Activated CD8-positive, alpha-beta memory T cell treated with anti-CD3 and anti-CD28 coated beads for 36 hours (primary cell): ENCODE measurements at places on chromosomes 16 and 17. TPM values are rescaled to one million over a fixed set of nuclear protein-coding genes. Genes with fewer than 3 reads are reported as not detected.

Gene DNASE1L2
- 1.4 TPM for total RNA-seq

Gene BLMH
- total RNA-seq = 75.6 TPM

Gene TBC1D3E
- not detected for total RNA-seq

Gene VAC14
- total RNA-seq = 40.3 TPM

Gene C16orf96
- total RNA-seq = 0.11 TPM

Gene ALG1
- total RNA-seq = 43.8 TPM

Gene SRCIN1
- 0.06 TPM for total RNA-seq

Gene SKAP1
- 52.8 TPM for total RNA-seq

Gene ACOX1
- total RNA-seq = 28.4 TPM

Gene ZFP3
- 2.7 TPM for total RNA-seq

Gene HBA1
- total RNA-seq = not detected

Gene CXCL16
- total RNA-seq = 1.6 TPM

Gene CPNE7
- 7.0 TPM for total RNA-seq

Gene CDH8
- total RNA-seq = not detected

Gene NGFR
- total RNA-seq = not detected

Gene KCTD19
- 1.5 TPM for total RNA-seq

Gene PLK1
- 65.0 TPM for total RNA-seq

Gene BLTP2
- total RNA-seq = 202 TPM

Gene HERPUD1
- 140 TPM for total RNA-seq

Gene CDH3
- not detected for total RNA-seq

Gene ULK2
- 6.3 TPM for total RNA-seq

Gene PRR29
- 0.67 TPM for total RNA-seq

Gene OTOA
- total RNA-seq = 0.06 TPM

Gene KLHL11
- 23.8 TPM for total RNA-seq

Gene TPSAB1
- total RNA-seq = not detected

Gene POLR2A
- total RNA-seq = 198 TPM

Gene TUBB3
- total RNA-seq = 0.31 TPM

Gene TBX6
- total RNA-seq = 1.7 TPM

Gene EEF2KMT
- total RNA-seq = 35.6 TPM

Gene HSD17B2
- not detected for total RNA-seq
